ENCODE measurements at places on chromosomes 16 and 17.

- no peak for DNase-seq
Measured at GRCh38 chr17:2402544-2402943, 1.7 kb upstream of the MNT start.

- DNase-seq = no peak
Measured at GRCh38 chr16:72952811-72953271, 95.1 kb downstream of the ZFHX3 start.

DNA sequence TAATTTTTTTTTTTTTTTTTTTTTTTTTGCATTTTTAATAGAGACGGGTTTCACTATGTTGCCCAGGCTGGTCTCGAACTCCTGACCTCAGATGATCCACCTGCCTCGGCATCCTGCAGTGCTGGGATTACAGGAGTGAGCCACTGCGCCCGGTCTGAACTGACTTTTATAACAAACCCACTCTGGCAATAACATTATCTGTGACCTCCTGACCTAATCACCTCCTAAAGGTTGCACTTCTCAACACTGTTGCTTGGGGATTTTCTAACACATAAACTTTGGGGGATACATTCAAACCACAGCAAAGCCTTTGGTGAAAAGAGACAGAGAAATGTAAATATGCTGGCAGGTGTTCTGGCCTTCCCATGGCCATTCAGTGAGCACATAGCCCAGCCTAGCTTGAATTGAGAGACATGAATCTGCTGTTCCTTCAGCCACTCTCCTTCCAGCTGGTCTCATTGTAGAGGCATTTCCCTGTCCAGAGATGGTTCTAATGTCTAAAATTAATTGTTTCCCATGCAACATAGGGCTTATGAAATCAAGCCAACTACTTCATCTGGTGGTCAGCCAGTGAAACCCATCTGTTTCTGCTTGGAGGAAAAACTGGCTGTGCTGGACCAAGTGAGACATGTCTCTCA is 28.3 kb downstream of the LYRM1 start:
- no peak for DNase-seq

DNA sequence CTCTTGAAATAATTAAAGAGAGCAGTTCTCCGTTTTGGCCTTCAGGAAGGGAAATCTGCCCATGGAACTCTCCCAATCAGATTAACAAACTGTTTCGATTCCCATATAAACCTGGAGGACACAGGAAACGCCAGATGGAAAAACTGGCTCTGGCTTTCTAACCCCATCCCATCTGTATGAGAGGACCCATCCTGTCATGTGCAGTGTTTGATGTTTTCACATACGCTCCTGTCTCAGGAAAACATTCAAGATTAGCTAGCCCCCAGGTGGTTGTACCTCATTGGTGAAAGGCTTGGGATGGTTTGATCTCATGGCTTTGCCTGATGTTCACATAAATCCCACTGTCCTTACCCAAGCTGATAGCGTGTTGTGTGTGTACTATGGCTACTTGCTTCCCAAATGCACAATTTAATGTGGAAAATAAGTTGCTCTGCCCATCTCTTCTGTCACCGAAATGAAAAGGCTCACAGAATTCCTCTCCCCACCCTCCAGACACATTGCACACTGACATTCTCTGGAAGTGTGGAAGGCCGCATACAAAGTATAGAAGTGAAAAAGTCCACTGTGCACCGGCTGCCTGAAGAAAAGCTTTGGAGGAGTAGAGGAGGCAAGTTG is 18.2 kb upstream of the ERN1 start:
- no peak for DNase-seq

GRCh38 chr17:4354206-4354605 is 12.3 kb downstream of the UBE2G1 start:
- DNase-seq = no peak

DNA sequence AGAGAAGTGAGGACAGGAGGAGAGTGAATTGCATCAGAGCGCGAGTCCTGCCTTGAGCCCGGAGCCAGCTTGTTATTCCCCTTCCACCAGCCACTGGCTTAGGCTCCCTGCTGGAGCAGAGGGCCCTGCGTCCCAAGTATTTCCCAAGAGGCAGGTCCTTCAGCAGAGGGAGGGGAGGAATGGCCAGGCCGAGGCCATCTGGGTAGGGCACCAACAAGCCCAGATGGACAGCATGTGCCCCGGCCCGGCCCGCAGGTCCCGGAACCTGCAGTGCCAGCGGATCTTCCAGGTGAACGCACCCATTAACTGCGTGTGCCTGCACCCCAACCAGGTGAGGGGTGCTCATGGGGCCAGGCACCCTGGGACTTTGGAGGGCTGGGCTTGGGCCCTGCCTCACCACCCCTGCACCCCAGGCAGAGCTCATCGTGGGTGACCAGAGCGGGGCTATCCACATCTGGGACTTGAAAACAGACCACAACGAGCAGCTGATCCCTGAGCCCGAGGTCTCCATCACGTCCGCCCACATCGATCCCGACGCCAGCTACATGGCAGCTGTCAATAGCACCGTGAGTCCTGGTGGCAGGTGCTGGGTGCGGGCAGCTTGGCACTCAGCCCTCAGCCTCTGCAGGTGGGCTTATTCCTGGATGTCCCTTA is 1.7 kb downstream of the MLST8 start:
- DNase-seq = peak; percentile 63

DNA sequence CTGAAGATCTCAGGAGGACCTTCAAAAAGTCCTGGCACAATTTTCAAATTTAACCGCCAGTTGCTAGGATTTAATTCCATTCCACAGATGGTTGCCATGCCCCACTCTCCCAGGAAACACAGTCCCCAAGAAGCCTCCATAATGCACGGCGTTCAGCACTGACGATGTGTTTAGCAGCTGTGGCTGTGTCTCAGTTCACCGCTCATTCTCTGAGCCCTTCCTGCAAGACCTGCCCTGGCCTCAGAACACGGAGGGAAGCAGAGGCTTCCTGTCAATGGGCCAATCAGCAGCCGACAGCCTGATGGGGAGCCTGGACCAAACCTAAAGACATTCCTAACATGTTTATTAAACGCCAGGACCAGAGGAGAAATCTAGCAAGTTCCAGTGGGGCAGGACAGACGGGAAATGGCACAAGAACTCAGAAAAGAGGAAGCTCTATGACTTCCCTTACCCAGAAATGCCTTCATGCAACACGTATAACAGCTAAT is 4.9 kb downstream of the MYLK3 start:
- DNase-seq = peak; percentile 61

GRCh38 chr16:9055661-9056060 is 35.8 kb upstream of the HAPSTR1 start:
- DNase-seq = no peak

DNA sequence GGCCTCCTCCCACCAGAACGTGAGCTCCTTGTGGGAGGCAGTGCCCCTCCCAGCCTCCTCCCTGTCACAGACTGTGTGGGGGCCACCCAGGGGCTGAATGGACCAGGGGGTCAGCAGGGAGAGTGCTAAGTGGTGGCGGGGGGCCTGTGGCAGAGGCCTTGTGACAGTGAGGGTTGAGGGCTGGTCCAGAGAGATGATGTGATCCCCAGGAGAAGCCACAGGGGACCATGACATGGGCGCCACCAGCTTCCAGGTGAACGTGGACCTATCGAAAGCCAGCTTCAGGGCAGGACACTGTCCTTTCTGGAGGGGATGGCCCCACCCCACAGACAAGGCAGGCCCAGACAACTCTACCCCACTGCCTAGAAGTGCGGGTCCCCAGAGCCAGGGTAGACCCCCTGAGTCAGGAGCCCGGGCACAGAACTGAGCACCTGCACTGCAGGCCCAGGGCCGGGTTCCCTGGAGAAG is 3.1 kb downstream of the SPSB3 start:
- DNase-seq = no peak

GRCh38 chr16:68490829-68491575 is 42.7 kb upstream of the SMPD3 start:
- no peak for DNase-seq

DNA sequence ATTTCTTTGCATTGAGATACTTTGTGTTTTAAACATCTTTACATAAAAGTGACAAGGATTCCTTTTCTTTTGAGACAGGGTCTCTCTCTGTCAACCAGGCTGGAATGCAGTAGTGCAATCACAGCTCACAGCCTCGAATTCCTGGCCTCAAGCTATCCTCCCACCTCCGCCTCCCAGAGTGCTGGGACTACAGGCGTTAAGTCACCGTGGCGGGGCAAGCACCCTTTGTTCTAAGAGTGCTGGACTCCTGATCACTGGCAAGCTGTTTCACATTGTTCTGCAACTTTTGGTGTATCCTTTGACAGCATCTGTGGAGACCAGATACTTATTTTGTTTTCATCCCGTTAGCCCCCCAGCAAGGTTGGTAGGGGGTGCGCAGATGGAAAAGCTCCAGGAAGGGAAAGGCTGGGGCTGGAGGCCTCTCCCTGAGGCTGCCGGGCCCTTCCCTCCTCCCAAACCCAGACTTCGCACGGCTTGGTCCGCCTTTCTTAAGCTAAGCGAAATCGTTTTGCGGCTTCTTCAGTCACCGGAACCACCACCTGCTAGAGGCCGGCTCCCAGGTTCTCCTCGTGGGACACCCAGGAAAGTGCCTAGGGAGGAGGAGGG is 1.1 kb downstream of the ST6GALNAC2 start:
- no peak for DNase-seq

DNA sequence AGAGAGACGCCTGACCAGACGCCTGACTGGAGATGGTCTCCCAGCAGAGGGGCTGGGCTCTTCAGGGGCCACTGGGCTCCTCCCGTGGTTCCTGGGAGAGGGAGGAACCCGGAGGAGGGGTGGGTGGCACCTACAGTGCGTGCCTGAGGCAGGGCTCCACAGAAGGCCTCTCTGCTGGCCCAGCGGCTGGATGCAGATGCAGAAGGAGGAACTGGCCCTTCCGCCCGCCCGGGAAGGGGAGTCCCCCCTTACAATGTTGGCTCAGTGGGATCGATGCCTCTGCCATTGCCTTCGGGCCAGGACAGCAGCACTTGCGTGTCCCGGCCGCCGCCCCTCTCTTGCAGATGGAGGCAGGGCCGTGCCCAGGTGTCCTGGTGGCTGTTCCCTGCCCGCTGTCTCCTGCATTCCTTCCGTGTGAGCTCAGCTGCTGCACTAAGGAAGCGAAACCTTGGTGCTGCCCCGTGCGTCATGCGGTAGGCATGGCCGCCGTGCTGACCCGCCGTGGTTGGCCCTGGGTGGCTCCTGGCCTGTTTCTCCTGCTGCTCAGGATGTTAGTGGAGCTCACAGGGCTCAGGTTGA is 15.1 kb downstream of the BAIAP2 start:
- DNase-seq = peak; percentile 93

GRCh38 chr16:68072038-68072695 is 13.0 kb upstream of the NFATC3 start:
- no peak for DNase-seq

GRCh38 chr16:67207249-67208091 is 8.5 kb downstream of the ELMO3 start:
- DNase-seq = no peak

- no peak for DNase-seq
Measured at GRCh38 chr17:61458000-61458399, 5.8 kb downstream of the TBX4 start.

DNA sequence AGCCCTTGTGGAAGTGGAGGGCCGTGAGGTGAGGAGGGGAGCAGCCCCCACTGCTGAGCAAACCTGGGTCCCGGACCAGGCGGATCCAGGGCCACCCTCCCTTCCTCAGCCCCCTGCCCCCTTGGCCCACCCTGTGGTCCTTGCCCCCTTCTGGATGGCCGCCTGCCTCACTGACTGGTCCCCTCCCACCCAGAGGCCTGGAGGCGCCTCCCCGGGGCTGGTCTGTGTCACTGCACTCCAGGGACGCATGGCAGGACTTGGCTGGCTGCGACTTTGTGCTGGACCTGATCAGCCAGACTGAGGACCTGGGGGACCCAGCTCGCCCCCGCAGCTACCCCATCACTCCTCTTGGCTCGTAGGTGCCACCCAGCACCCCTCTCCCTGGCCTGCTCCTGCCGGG is 19.2 kb upstream of the SMIM5 start:
- no peak for DNase-seq

DNA sequence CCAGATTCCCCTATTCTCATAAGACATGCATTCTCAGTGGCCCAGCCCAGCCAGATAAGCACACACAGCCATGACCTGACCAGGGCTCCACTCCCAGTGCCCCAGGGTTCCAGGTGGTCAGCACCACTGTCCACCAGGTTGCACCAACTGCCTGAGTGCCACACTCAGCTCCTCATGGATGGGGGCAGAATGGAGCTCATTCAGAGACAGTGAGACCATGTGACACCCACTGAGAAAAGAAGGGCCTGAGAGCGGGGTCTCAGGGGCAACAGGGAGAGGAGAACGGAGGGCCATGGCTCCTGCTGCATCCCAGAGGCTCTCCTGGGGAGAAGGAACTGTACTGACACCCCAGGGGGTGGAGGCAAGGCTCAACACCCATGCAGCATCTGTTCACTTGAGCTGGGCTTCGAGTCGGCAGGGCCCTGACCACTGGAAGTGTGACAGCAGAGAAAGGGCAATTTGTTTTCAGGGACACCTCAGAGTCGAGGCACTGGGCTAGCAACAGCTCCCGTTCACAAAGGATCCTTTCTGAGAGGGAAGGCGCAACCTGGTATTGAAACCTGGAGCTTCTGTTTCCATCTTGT is 18.7 kb upstream of the SLC38A8 start:
- DNase-seq = no peak

Data from suppressor macrophage (primary cell).